ENCODE measurements at places on chromosomes 7 and 10. TPM values are rescaled to one million over a fixed set of nuclear protein-coding genes. Genes with fewer than 3 reads are reported as not detected.

DNA sequence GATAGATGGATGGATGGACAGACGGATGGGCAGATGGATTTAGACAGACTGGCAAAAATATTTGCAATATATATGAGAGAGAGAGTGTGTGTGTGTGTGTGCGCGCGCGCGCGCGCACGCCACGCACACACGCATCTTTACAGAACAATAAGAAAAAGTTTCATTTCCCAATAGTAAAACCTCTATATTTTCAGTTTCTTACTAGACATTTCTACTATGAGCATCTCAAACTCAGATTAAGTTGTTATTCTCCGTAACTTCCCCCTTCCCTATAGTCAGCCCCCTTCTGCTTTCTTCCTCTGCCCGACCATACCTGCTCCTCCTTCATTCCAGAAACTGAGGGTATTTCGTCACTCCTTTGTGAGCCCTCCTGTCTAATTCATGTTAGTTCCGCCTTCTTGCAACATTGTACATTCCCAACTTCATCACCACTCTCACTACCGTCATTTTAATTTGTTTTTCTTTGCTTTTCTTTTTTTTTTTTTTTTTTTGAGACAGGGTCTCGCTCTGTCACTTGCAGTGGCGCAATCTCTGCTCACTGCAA, 154.4 kb upstream of the SH2B2 start:
- H3K4me1 ChIP-seq: peaks cover 31% of the 10 kb centered on the region
- no peak for DNase-seq
- no peaks in the 10 kb centered on the region for H3K27me3 ChIP-seq
- no peak overlapping the region for H3K27ac ChIP-seq
- H3K36me3 ChIP-seq: peaks cover 4% of the 10 kb centered on the region

GRCh38 chr10:5813341-5814109, at the start of gene GDI2:
GDI2 (minus strand) TSS chr10:5813434; CDS start chr10:5813258, 176 bp downstream.
- no peaks in the 10 kb centered on the region for H3K27me3 ChIP-seq
- peak within 1 kb of the TSS; percentile 99 for H3K27ac ChIP-seq
- peaks cover 6% of the 10 kb centered on the region for H3K36me3 ChIP-seq
- peak; percentile 95 for DNase-seq
- H3K4me3 ChIP-seq: peak within 1 kb of the TSS; percentile 94
- peaks cover 47% of the 10 kb centered on the region for H3K4me1 ChIP-seq

DNA sequence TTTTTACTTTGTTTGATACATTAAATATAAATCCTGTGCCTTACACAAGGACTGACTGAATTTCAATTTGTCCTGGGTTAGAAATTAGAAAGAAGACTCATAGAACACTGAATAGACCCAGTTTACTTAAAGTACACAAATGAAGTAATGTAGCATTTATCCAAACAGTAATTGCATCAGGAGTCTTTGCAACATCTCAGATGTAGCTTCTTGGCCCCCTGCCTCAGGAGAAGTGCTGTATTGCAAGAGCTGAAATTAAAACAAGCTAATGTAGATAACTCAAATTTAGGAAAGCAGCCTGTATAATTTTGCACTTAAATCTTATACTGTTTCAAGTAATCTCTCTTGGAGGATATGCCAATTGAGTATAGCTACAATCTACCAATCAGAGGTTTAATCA, 54.3 kb upstream of the KCND2 start:
- no peak overlapping the region for H3K4me3 ChIP-seq
- no peaks in the 10 kb centered on the region for H3K4me1 ChIP-seq
- H3K27ac ChIP-seq: no peak overlapping the region
- H3K27me3 ChIP-seq: no peaks in the 10 kb centered on the region
- H3K36me3 ChIP-seq: no peaks in the 10 kb centered on the region

Gene OR2A7
- 0.41 TPM for total RNA-seq

GRCh38 chr7:37908221-37908788, 8.3 kb downstream of the SFRP4 start:
- H3K27ac ChIP-seq: no peak overlapping the region
- H3K27me3 ChIP-seq: peaks cover 15% of the 10 kb centered on the region
- no peaks in the 10 kb centered on the region for H3K36me3 ChIP-seq
- no peak for DNase-seq
- no peak overlapping the region for H3K4me3 ChIP-seq

Gene C10orf62
- not detected for total RNA-seq

GRCh38 chr7:85000735-85001350, 186.0 kb downstream of the SEMA3D start:
- H3K27ac ChIP-seq: no peak overlapping the region
- H3K36me3 ChIP-seq: no peaks in the 10 kb centered on the region
- H3K4me3 ChIP-seq: no peak overlapping the region
- peaks cover 17% of the 10 kb centered on the region for H3K4me1 ChIP-seq
- no peak for DNase-seq

DNA sequence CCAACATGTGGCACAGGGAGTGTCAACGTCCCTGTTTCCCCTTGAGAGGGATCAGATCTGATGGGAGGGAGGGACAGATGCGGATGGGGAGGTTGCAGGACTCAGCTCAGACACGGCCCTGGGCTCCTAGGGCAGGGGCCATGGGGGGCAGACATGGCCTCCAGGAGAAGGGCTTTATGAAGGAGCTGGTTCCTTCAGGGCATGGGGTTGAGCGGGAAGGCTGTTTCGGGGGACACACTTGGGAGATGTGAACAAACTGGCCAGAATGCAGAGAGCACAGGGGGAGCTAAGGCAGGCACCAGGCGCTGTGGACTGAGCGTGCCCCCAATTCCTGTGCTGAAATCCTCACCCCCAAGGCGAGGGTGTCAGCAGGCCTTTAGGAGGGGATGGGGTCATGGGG, 581.9 kb upstream of the FOXK1 start:
- H3K36me3 ChIP-seq: no peaks in the 10 kb centered on the region
- H3K4me3 ChIP-seq: no peak overlapping the region
- H3K27ac ChIP-seq: peak overlapping the region; percentile 86

Gene IL6
- total RNA-seq: not detected

GRCh38 chr10:30509508-30509907, 75.5 kb downstream of the MAP3K8 start:
- H3K4me1 ChIP-seq: no peaks in the 10 kb centered on the region
- no peak for DNase-seq
- H3K36me3 ChIP-seq: no peaks in the 10 kb centered on the region
- H3K27ac ChIP-seq: no peak overlapping the region
- no peak overlapping the region for H3K4me3 ChIP-seq

Gene TUBAL3
- not detected for total RNA-seq

GRCh38 chr10:118760265-118760664, 5.5 kb upstream of the CACUL1 start:
- H3K27me3 ChIP-seq: peaks cover 8% of the 10 kb centered on the region
- no peak for DNase-seq
- no peaks in the 10 kb centered on the region for H3K36me3 ChIP-seq
- H3K27ac ChIP-seq: no peak overlapping the region
- H3K4me3 ChIP-seq: no peak overlapping the region

DNA sequence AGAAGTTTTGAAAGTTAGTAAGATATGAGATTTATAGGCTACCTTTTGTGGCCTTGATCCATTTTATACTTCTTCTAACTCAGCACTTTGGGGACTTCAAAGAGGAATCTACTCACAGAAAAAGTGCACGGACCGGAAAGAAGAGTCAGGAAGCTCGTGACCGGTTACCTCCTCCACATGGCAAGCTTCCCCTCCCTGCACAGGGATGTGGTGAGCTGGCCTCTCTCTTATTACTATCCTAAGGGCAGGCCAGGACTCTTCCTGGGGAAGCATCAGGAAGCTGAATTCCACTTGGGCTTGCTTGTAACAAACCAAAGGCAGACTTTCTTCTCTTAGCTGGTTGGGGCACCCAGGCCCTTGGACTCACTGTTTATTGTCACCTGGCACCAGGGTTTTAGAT, 170.8 kb upstream of the GLI3 start:
- H3K36me3 ChIP-seq: no peaks in the 10 kb centered on the region
- no peak overlapping the region for H3K27ac ChIP-seq
- H3K4me1 ChIP-seq: peaks cover 4% of the 10 kb centered on the region
- no peaks in the 10 kb centered on the region for H3K27me3 ChIP-seq
- no peak overlapping the region for H3K4me3 ChIP-seq
- no peak for DNase-seq

Gene KCP
- total RNA-seq: 2.9 TPM

DNA sequence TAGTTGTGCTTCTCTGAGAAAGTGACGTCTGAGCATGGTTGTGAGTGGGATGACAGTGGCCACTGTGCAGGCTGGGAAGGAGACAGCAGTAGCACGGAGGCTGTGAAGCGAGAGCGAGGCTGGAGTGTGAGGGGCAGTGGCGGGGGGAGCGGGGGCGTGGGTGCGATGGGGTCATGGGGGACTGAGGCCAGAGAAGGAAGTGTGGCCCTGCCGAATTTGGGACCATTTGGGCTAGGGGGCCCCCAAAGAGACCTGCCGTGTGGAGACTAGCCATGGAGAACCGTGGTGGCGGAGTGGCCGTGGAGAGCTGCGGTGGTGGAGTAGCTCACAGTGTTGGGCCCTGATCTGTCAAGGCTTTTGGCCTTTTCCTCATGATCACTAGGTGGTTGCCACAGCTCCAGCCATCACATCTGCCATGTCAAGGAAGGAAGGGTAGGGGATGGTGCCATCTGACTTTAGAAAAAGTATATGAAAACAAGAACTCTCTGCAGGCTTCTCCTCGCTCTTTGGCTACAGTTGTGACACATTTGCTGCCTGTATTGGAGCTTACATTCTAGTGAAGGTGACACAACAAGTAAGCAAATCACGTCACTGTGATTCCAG, 61.4 kb downstream of the MGMT start:
- H3K4me3 ChIP-seq: no peak overlapping the region
- peaks cover 4% of the 10 kb centered on the region for H3K36me3 ChIP-seq
- no peaks in the 10 kb centered on the region for H3K4me1 ChIP-seq
- no peak overlapping the region for H3K27ac ChIP-seq
- no peak for DNase-seq

- H3K36me3 ChIP-seq: no peaks in the 10 kb centered on the region
- H3K27me3 ChIP-seq: no peaks in the 10 kb centered on the region
- H3K4me3 ChIP-seq: no peak overlapping the region
- DNase-seq: no peak
- H3K27ac ChIP-seq: peak overlapping the region; percentile 52
These were observed 35.3 kb upstream of the CYTH3 start for GRCh38 chr7:6307762-6308161.

DNA sequence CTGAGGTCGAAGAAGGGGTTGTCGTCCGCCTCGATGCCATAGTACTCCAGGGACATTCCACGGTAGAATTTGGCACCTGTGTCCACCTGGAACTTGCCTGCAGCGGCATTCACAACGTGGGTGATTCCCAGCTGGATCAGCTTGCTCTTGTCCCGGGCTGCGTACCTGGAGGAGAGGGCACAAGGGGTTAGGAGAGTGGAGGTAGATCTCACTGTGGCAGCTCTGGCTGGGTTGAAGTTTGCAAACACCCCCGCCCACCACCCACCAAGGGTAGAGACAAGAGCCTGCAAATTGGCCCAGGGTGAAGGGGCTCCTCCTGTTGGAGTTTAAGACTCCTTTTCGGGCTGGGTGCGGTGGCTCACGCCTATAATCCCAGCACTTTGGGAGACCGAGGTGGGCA, 15.8 kb upstream of the SAMD8 start:
- no peaks in the 10 kb centered on the region for H3K27me3 ChIP-seq
- no peaks in the 10 kb centered on the region for H3K4me1 ChIP-seq
- no peak overlapping the region for H3K4me3 ChIP-seq
- H3K36me3 ChIP-seq: no peaks in the 10 kb centered on the region

DNA sequence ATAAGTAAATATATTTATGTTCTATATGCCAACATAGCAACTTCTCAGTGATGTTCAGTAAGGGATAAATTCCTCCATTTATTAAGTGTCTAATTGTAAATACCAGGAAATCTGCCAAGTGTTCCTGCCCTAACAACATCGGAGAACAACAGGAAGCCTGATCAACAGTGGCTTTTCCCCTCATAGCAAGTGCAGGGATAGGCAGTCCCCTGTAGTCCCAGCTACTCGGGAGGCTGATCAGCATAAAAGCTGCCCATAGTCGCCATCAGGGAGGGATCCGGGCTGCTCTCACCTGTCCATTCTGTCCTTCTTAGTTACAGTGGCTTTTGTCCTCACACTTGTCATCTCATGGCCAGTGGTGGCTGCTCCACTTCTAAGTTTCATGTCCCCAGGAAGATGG, 141.3 kb downstream of the IDE start:
- H3K27ac ChIP-seq: no peak overlapping the region
- no peaks in the 10 kb centered on the region for H3K27me3 ChIP-seq
- no peaks in the 10 kb centered on the region for H3K4me1 ChIP-seq
- H3K36me3 ChIP-seq: no peaks in the 10 kb centered on the region

Gene NXPH1
- 1.0 TPM for total RNA-seq

Gene DEPP1
- 0.50 TPM for total RNA-seq

Data from neural crest cell (in vitro differentiated cells).